ENCODE measurements at places on chromosomes 5 and 9.

- DNase-seq: no peak
These were observed 159.4 kb downstream of the GADD45G start for GRCh38 chr9:89764217-89764616.

DNA sequence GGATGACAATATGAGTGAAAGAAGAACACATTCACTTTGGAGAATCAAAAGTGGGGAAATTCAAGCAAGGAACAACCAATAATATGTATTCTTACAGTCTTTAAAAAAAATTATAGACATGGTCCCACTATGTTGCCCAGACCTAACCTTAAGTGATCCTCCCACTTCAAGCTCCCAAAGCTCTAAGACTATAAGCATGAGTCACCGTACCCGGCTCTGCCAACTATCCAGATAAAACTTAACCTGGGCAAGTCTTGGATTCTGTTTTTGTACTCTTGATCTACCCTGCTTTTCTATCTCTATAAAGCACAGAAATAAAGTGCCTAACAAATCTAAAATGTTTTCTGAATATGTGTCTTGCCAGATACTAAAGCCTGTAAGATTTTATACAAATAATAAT lies 30.9 kb downstream of the CEMIP2 start:
- no peak for DNase-seq

DNA sequence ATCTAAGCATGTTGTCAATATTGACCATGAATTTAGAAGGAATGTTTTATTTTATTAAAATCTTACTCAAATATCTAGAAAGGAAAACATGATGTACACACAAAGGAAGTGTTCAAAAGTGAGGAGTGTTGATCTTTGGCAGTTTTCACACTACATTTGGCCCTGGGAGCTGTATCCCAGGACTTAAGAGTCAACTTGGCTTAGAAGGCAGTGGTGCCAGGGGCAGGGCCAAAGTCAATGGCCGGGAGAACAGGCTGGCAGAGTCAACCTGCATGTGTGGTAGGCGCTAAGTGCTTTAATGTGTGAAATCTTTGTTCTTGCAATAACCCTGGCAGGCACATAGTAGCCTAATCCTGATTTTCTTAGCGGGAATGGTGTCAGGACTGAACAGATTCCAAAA lies 228.4 kb downstream of the TENT4A start:
- no peak for DNase-seq

GRCh38 chr5:73344835-73345234 lies 103.7 kb downstream of the FOXD1 start:
- DNase-seq: no peak

GRCh38 chr5:126368239-126368812 lies 54.9 kb upstream of the GRAMD2B start:
- DNase-seq: no peak

- DNase-seq: no peak
These were observed 257.6 kb downstream of the RFX3 start for GRCh38 chr9:3268223-3268622.

- no peak for DNase-seq
These were observed 81.9 kb upstream of the GLIS3 start for GRCh38 chr9:4381744-4382143.
